OCI-LY7 (cell line): ENCODE measurements at places on chromosomes 7 and 10.

GRCh38 chr10:49749556-49750491 lies 12.3 kb downstream of the OGDHL start:
- DNase-seq = no peak

- DNase-seq = no peak
Observed at GRCh38 chr10:114773197-114773532, 48.4 kb upstream of the FHIP2A start.

GRCh38 chr10:87847550-87847949 lies 15.8 kb downstream of the KLLN start:
- DNase-seq = no peak

GRCh38 chr10:102633848-102634247 lies 10.4 kb upstream of the TRIM8 start:
- no peak for DNase-seq

DNA sequence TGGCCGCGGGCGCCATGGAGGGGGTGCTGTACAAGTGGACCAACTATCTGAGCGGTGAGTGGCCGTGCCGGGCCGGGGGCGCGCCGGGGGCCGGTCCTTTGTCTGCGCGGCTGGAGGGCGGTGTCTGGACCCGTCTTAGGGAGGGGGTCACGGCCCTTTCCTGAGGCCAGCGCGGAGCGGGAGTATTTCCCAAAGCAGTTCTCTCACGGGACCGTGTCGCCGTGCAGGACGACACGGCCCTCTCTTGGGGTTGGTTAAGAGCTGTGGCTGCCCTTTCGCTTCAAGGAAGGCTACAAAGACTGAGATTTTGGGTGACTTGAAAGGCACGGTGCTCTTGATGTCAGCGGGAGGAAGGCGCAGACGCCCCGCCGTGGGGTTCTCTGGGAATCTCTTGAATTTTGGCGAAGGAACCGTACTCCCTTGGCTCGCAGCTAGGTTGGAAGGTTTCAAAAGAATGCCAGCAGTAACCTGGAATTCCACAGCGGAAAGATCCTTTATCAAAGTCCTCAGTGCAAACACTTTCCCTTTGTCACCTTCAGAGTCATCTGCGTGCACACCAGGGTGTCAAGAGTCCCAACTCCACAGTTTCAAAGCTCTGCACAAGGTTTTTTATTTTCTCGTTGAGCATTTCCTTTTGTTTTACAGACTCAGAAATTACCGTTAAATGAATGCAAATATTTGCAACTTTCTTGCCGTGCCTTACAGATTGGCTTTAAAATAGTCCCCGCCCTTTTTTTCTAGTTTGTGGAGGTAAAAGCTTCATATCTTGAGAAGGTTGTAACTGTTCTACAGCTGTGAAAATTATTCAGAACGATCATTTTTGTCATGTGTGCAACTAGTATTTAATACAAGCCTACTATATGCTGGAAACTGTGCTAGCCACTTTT lies 780 bp downstream of the PLEKHA8 start:
- DNase-seq = peak; percentile 70

DNA sequence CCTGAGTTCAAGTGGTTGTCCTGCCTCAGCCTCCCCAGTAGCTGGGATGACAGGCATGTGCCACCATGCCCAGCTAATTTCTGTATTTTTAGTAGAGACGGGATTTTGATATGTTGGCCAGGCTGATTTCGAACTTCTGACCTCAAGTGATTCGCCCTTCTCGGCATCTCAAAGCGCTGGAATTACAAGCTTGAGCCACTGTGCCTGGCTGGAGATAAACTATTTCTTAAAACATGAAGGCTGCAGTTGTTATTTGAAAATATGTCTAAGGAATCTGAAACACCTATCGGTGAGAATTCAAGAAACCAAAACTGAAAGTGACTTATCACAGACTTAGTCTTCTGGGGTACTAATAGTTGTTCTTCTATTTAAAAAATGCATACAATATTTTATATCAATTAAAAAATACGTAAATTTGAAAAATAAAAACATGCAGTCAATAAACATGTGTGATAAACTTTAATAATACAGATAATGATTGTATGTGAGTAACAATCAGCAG lies 176.9 kb upstream of the PRSS58 start:
- DNase-seq = no peak

DNA sequence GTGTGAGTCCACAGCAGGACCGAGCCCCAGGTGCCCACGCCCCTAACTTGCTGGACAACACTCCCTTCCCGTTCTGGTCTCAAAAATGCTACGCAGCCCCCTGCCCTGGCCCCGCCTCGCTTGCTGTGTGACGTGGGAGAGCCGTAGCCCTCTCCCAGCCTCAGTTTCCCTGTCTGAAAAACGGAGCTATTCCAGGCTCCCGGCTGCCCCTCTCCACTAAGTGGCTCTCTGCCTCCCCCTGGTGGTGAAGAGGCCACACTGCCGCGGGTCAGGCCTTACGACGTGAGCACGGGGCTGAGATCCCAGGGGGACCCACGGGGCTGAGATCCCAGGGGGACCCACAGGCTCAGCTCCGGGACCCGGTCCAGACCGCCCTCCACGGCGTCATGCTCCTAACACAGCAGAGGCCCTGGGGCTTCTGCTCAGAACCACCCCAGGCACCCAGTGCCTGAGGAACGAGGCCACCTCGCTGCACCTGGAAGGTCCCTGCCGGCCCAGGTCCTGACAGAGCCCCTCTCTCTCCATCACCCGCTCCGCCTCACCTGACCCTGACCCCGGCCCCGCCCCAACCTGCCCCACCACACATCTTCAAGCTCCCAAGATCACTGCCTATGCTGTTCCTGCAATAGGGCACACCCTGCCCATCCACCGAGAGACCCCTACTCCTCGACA lies 26.7 kb downstream of the MICALL2 start:
- DNase-seq = peak; percentile 69

DNA sequence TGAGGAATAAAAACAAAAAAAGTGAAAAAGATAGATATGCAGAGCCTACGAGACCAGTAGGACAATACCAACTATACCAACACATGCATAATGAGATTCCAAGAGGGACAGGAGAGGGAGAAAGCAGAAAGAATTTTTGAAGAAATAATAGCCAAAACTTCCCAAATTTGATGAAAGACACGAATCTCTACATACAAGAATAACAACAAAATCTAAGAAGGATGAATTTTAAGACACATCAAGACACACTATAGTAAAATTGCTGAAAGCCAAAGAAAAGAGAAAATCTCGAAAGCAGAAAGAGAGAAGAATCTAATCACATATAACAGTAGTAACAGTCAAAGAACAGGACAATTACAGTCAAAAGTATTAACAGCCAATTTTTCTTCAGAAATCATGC lies 7.5 kb upstream of the MAT1A start:
- no peak for DNase-seq

GRCh38 chr7:31126976-31127375 lies 74.9 kb downstream of the ADCYAP1R1 start:
- DNase-seq = no peak
